Heart left ventricle (tissue), 16 donors: ENCODE measurements at places on chromosomes 16 and 17. TPM values are rescaled to one million over a fixed set of nuclear protein-coding genes. Genes with fewer than 3 reads are reported as not detected.

- H3K27ac ChIP-seq, result peak overlapping the region; percentile 91
- no peaks in the 10 kb centered on the region for H3K27me3 ChIP-seq
- peaks cover 6% of the 10 kb centered on the region for H3K4me1 ChIP-seq
- DNase-seq, result no peak
- H3K36me3 ChIP-seq, result peaks cover 16% of the 10 kb centered on the region
- H3K4me3 ChIP-seq, result peak overlapping the region; percentile 62
Observed at GRCh38 chr16:58684001-58684353, 593 bp downstream of the SLC38A7 start.

GRCh38 chr17:50426814-50427787 is 1.1 kb downstream of the ACSF2 start:
- H3K4me3 ChIP-seq, result peak overlapping the region; percentile 78
- peaks cover 2% of the 10 kb centered on the region for H3K36me3 ChIP-seq
- peaks cover 53% of the 10 kb centered on the region for H3K4me1 ChIP-seq
- H3K27ac ChIP-seq, result peak overlapping the region; percentile 78
- H3K27me3 ChIP-seq, result no peaks in the 10 kb centered on the region

GRCh38 chr17:76562734-76563148 is 22.9 kb downstream of the PRCD start:
- H3K4me3 ChIP-seq, result no peak overlapping the region
- peaks cover 51% of the 10 kb centered on the region for H3K4me1 ChIP-seq
- peak overlapping the region; percentile 84 for H3K27ac ChIP-seq
- no peaks in the 10 kb centered on the region for H3K36me3 ChIP-seq
- no peaks in the 10 kb centered on the region for H3K27me3 ChIP-seq

GRCh38 chr17:1108478-1108764 is 71.4 kb downstream of the ABR start:
- H3K27me3 ChIP-seq, result no peaks in the 10 kb centered on the region
- peak overlapping the region; percentile 70 for H3K4me3 ChIP-seq
- peaks cover 86% of the 10 kb centered on the region for H3K4me1 ChIP-seq
- no peaks in the 10 kb centered on the region for H3K36me3 ChIP-seq
- H3K27ac ChIP-seq, result peak overlapping the region; percentile 95

DNA sequence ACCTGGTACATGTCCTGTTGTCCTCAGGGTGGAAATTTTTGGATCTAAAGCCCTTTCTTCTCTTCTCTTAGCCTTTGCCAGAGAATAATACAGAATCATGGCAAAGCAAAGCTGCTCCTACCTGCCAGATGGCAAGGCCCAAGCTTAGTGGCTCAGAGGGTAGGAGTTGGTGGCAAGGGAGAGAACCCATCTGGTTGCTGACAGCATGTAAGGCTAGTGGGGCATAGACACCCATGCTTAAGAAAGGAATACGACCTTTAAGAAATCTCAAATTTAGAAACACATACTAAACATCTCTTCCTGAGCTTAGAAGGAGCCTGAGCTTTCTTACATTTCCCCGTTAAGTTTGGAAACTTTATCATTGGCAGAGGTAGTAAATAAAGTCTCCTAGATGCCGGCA is 395.0 kb upstream of the SOX9 start:
- H3K36me3 ChIP-seq, result no peaks in the 10 kb centered on the region
- H3K27ac ChIP-seq, result no peak overlapping the region
- no peak overlapping the region for H3K4me3 ChIP-seq

- H3K4me3 ChIP-seq, result no peak overlapping the region
- H3K36me3 ChIP-seq, result peaks cover 40% of the 10 kb centered on the region
- H3K4me1 ChIP-seq, result peaks cover 28% of the 10 kb centered on the region
- no peak for DNase-seq
- peak overlapping the region; percentile 54 for H3K27ac ChIP-seq
Observed at GRCh38 chr16:4505356-4506147, 29.4 kb downstream of the HMOX2 start.

DNA sequence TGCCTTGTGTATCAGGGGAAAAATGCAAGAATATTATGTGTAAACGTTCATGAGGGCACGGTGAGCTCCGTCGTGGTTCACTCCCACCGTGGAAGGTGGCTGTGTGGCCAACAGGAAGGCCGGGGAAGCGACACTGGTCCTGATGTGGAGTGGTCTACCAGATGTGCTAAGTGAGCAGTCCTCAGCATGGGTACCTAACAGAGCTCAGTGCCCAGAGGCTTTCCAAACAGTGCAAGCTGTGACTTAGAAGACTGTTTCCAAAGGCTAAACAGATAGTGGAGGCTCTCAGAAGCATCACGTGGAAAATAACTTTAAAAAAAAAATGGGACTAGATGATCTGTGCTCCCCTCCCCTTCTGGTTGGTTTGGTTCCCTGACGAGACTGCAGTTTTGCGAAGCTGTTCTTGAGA is 199.3 kb upstream of the CHMP6 start:
- no peak for DNase-seq
- no peaks in the 10 kb centered on the region for H3K36me3 ChIP-seq
- no peaks in the 10 kb centered on the region for H3K27me3 ChIP-seq
- H3K4me3 ChIP-seq, result no peak overlapping the region

DNA sequence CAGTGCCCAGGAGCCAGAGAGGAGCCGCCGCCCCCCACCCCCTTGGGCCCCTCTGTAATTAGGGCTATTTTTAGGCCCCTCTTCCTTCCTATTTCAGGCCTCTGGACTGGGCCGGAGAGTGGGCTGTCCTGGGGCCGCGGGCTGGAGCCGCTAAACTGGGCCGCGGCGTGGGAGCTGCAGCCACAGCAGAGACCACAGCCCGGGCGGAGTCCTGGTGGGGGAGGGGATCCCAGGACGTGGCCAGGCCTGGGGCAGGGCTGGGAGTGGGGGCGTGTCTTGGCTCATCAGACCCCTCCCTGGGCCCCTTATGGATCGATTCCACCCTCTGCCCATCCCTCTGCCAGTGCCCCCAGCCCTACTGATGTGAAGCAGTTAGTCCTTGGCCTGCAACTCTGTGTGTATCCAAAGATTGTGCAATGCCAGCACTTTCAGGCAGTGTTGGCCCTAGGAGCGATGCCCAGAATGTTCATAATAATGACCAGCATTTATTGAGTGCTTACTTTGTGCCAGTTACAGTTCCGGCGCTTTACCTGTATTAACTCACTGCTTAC is 15.0 kb upstream of the TAC4 start:
- peak; percentile 18 for DNase-seq
- H3K27me3 ChIP-seq, result peaks cover 9% of the 10 kb centered on the region
- no peak overlapping the region for H3K27ac ChIP-seq
- H3K36me3 ChIP-seq, result no peaks in the 10 kb centered on the region
- H3K4me1 ChIP-seq, result no peaks in the 10 kb centered on the region

- no peaks in the 10 kb centered on the region for H3K27me3 ChIP-seq
- no peaks in the 10 kb centered on the region for H3K36me3 ChIP-seq
- no peak overlapping the region for H3K4me3 ChIP-seq
- H3K27ac ChIP-seq, result peak overlapping the region; percentile 38
Observed at GRCh38 chr17:76262732-76263344, 2.3 kb upstream of the UBALD2 start.

- H3K4me3 ChIP-seq, result no peak overlapping the region
- DNase-seq, result no peak
- H3K27ac ChIP-seq, result no peak overlapping the region
- no peaks in the 10 kb centered on the region for H3K27me3 ChIP-seq
Observed at GRCh38 chr17:74502861-74503260, 28.4 kb downstream of the CD300LB start.

DNA sequence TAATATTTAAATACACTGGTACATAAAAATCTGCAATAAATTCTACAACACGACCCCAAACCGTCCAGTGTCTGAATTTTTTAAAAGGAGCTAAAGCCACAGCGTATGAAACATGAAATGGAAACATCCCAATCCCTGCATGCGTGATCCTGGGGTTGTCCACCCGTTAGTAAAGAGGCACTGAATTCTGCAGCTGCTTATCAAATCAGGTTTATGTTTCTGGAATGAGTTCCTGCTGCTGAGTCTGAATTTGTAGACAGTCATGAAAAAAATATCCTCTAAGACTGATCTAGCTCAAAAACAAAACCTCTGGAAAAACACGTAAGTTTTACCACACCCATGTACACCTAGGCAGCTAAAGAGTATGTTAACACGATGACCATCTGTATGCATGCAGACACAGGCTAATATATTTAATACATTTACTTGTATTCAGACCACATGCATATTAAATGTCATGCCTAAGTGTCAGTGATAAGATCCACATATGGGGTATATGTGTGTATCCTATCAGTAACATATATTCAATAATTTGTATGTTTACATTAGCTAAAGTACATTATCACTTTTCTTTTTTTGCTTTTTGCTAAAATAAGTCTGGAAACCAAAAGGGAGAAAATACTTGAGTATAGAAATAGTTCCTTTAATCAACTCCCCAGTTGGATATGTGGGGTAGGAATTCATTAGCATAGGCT is 420.5 kb upstream of the PSMD7 start:
- no peak overlapping the region for H3K4me3 ChIP-seq
- peaks cover 4% of the 10 kb centered on the region for H3K4me1 ChIP-seq
- H3K27me3 ChIP-seq, result no peaks in the 10 kb centered on the region
- H3K36me3 ChIP-seq, result no peaks in the 10 kb centered on the region
- H3K27ac ChIP-seq, result no peak overlapping the region

GRCh38 chr17:57747221-57748017 is 2.3 kb upstream of the CCDC182 start:
- no peak overlapping the region for H3K27ac ChIP-seq
- no peak for DNase-seq
- H3K4me3 ChIP-seq, result no peak overlapping the region
- H3K36me3 ChIP-seq, result no peaks in the 10 kb centered on the region
- no peaks in the 10 kb centered on the region for H3K27me3 ChIP-seq

DNA sequence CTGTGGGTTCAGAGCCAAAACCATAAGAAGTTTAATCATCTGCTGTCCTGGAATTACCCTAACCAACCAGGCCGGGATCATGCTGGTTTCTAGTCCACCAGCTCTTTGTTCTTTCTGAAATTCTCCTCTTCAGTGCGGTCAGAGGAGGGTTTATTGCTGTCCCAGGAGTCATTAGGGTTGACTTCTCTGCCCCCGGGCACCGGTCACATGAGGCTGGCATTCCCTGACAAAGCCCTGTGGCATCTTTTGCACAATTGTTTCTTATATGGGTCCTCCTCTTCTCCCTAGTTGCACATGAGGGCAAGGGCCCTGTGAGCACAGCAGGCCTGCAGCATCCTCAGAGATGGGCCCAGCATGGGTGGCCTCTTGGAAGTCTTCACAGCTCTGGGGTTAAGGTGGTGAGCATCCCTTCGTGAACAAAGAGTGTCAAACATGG is 243.9 kb downstream of the IRF8 start:
- H3K27ac ChIP-seq, result no peak overlapping the region
- no peaks in the 10 kb centered on the region for H3K4me1 ChIP-seq

DNA sequence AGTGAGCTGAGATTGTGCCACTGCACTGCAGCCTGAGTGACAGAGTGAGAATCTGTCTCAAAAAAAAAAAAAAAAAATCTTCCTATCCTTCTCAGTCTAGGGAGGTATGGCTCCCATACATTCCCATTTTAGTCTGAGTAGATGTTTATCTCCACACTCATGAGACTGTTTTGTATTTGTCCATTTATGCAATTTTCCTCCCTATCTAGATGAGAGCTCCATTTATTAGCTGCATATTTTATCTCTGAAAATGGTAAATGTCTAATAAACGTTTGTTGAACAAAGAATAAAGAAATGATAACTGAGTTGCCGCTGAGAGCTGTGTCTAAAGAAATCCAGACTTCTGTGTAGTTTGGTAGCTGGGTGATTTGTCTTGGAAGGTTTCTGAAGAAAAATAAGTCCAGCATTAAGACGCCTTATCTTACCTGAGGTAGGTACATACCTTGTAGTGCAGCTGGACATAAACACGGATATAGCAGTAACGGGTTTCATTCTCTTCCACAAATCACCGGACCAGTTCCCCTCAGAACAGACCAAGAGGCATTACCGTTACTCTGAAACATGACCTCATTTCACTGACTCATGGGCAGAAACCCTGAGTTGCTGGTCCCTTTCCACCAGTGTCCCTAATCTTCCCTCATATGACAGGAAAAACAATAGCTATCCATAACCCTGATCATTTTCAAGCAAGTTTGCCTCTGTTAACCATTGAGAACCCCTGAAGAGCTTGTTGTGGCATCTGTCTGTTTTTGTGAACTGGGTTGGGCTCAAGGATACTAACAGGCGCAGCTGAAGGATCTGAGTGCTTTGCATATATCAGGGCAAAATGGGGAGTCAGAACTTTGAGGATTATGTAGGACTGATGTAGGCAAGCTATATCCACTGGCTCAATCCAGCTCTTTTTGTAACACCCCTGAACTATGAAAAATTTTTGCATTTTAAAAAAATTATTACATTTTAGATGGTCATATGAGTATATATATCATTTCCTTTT is 177.4 kb upstream of the XYLT1 start:
- H3K36me3 ChIP-seq, result no peaks in the 10 kb centered on the region
- H3K27ac ChIP-seq, result no peak overlapping the region
- H3K27me3 ChIP-seq, result peaks cover 3% of the 10 kb centered on the region
- no peaks in the 10 kb centered on the region for H3K4me1 ChIP-seq
- no peak overlapping the region for H3K4me3 ChIP-seq
- DNase-seq, result no peak

GRCh38 chr16:87336434-87337240 is 19.4 kb upstream of the C16orf95 start:
- no peak overlapping the region for H3K27ac ChIP-seq
- H3K4me1 ChIP-seq, result no peaks in the 10 kb centered on the region
- peak; percentile 57 for DNase-seq
- H3K4me3 ChIP-seq, result no peak overlapping the region
- H3K27me3 ChIP-seq, result no peaks in the 10 kb centered on the region

DNA sequence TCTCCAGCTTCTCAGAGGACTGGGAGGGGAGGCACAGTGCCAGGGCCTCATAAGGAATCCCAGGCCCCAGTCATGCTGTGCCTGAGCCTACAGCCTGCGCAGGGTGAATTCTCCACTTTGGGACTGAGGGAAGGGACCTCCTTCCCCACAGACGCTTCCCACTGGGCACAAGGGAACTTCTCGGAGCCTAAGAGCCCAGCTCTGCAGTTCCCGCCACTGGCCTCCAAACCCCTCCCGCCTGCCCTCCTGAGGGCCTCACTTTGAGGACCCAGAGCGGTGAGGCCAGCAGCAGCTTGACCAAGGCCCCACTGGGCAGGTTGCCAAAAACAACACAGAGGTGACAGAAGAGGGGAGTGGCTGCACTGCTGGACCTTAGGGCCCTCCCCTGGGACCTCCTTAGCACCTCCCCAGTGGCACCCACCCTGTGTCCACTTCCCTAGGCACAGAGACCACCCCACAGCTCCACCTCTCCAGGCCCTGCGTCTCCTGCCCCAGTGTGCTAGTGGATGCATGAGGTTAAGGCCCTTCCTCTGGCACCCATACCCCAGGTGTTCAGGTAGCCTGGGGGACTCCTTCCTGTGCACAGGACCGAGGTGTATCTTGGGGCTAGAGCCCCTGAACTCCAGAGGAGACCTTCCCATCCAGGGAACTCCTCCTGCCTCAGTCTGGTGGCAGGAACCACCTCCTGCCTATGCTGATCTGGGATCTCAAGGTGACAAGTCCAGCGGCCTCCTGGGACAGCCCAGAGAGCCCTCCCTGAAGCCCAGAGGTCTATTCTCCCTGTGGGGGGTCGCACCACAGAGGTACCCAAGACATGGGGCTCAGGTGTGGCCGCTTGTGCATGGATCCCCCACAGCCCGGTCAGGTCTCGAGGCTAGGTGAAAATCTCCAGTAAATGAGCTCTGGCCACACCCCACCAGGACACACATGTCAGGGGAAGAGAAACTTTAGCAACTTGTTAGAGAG is 3.4 kb downstream of the CASKIN2 start:
- DNase-seq, result peak; percentile 79
- H3K27me3 ChIP-seq, result no peaks in the 10 kb centered on the region
- H3K36me3 ChIP-seq, result no peaks in the 10 kb centered on the region
- peak overlapping the region; percentile 90 for H3K4me3 ChIP-seq

GRCh38 chr16:69712277-69712676 is 14.1 kb downstream of the NQO1 start:
- H3K27me3 ChIP-seq, result no peaks in the 10 kb centered on the region
- H3K4me1 ChIP-seq, result no peaks in the 10 kb centered on the region
- no peak overlapping the region for H3K4me3 ChIP-seq

The SKA2 gene
- 39.0 TPM for total RNA-seq

The ARMC5 gene
- 6.3 TPM for total RNA-seq

The MNT gene
- 9.8 TPM for total RNA-seq

The TEX14 gene
- total RNA-seq, result 0.09 TPM

The DRC3 gene
- total RNA-seq, result 0.64 TPM

The SP6 gene
- 0.80 TPM for total RNA-seq
